ENCODE measurements at places on chromosomes 7 and 10.

- no peak for DNase-seq
Observed at GRCh38 chr10:7589748-7590147, 77.0 kb downstream of the ITIH5 start.

DNA sequence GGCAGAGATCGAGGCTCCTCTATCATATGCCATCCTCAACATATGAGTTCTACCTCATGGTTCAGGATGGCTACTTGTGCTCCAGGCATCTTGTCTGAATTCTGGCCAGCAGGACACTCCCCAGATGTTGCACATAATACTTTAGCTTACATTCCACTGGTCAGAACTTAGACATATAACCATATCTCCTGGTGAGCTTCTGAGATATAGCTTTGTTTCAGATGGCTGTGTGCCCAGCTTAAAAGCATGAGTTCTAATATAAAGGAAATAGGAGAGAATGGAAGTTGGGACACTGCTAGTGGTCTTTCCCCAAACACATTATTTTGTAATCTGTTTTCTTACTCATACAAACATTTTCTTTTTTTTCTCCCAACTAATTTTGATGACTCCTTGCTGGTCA is 50.8 kb upstream of the IFRD1 start:
- no peak for DNase-seq

GRCh38 chr10:44557596-44558191 is 172.8 kb upstream of the CXCL12 start:
- DNase-seq = no peak

- DNase-seq = no peak
Observed at GRCh38 chr7:72080865-72081510, 331.1 kb downstream of the CALN1 start.

DNA sequence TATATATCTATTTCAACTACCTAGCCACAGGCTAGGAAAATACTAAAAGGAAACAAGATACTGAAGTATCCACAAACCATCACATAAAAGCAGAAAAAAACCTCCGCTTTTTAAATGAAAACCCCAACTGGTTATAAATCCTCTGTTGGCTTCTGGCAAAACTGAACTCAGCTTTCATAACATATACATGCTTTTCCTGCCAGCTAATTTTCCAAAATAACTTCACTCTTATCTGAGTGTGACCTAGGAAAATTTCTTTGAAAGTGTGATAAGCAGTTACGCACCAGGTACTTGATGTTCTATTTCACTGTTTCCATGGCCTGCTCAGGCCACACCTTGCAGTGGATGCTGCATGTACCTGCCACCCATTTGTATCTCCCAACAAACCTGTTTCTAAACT is 11.8 kb downstream of the FAM3C start:
- DNase-seq = no peak

GRCh38 chr7:25234336-25234735 is 6.0 kb upstream of the NPVF start:
- DNase-seq = no peak

DNA sequence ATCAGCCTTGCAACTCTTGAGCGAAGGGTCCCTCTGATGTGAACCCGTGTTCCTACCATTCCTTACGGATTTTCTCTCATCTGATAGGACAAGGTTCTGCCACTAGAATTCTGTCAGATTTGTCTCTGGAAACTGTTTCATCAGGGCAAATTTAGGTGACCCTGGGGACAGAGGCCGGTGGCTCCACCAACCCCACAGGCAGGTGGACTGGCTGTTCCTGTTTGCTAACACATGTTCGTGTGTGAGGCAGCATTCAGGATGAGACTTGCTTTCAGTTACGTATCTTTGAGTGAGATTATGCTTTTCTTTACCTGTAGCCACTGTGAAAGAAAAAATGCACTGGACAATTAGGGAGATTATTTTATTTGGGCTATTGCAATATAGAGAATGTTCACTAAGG is 449.9 kb downstream of the INHBA start:
- DNase-seq = no peak

DNA sequence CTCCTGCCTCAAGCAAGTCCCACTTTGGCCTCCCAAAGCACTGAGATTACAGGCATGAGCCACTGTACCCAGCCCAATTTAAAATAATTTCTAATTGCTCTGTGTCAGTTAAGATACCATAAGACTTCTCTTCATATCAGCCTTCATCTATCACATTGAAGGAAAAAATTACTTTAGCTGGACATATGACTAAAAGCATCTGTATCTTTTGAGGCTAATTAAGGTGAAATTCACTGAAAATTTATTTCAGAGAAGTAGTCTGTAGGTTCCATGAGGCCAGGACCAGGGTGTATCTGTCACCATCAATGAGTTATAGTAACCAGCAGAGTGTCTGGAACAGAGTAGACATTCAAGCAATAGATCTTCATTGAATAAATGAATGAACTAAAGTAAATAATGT is 205.2 kb upstream of the PHYHIPL start:
- no peak for DNase-seq

GRCh38 chr7:140390466-140391190 is 7.7 kb downstream of the SLC37A3 start:
- no peak for DNase-seq

GRCh38 chr7:816751-817671 is 15.3 kb upstream of the SUN1 start:
- DNase-seq = peak; percentile 24

GRCh38 chr7:69685293-69685631 is 87.0 kb downstream of the AUTS2 start:
- DNase-seq = no peak

DNA sequence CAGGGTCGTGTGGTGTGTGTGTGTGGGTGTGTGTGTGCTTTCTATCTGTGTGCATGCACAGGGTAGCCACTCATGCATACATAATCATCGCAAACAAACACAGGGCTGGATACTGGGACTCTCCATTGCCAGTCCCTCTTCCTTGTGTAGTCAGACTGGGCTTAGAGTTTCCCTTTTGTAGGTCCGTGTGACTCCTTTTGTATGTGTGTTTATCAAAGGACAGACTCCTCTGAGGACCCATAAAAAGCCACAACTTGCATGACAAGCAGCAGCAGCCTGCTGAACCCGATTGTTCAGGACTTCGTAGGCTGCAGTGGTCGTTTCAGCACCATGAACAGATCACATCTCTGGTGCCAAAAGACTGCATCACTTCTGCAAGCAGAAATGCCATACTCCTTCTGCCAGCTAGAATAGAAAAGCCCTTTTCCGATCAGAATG is 895 bp downstream of the VSTM2A start:
- no peak for DNase-seq

- DNase-seq = no peak
Observed at GRCh38 chr7:47104206-47104549, 477.7 kb downstream of the TNS3 start.

DNA sequence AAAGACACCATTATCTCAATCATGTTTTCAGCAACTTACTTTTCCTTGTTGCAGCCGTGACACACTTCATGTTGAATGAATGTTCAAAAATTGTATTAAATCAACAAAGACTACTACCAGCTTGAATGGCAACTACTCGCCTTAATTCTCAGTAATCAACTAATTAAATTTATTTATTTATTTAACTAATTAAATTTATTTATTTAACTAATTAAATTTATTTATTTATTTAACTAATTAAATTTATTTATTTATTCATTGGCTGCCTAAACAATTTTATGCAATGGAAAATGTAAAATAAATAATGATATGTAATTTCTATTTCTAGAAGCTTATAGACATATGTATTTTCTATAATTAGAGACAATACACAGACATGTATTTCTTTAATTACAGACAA is 435.4 kb downstream of the GPAM start:
- DNase-seq = no peak

- no peak for DNase-seq
Observed at GRCh38 chr7:155230169-155230593, 67.5 kb upstream of the INSIG1 start.

DNA sequence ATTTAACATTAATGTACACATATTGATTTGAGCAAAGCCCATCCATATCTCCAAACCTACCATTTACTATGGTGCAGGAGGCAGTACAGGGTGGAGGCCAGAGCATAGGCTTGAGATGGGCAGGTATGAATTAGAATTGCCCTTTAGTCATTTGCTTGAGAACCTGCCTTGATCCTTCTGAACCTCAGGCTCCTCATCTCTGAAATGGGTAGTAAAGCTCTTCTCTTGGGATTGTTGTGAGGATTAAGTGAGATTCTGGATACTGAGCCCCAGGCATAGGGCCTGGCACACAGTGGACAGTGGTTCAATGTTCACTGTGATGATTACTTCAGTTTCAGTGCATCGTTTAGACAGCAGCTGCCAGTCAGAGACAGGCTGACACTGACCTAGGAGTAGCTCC is 5.0 kb upstream of the ATXN7L1 start:
- DNase-seq = no peak

- DNase-seq = no peak
Observed at GRCh38 chr7:11128498-11128897, 154.8 kb downstream of the PHF14 start.

- no peak for DNase-seq
Observed at GRCh38 chr10:49605216-49605938, 4.7 kb upstream of the SLC18A3 start.

DNA sequence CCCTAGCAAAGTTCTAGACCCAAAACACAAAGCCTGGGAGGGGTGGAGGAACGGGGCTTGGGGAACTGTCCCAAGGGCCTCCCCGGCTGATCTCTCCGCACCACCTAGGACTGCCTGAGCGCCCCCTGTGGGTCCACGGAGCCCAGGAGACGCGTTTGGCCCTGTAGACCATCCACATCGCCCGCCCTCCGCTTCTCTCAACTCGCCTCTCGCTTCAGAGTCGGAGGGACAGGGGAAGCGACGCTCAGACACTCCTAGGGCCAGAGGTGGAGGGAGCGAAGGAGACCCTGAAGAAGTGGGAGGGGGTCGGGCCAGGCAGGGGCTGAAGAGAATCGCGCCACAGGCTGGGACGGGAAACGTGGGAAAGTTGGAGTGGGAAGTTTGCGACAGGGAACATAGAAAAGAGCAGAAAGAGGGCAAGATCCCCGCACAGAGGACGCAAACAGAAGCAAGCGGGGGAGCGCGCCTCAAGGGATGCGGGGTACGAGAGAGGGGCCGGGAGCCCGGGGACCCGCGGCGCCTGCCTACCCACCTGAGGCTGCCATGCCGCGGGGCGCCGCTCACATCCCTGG is 378 bp downstream of the PIK3AP1 start:
- DNase-seq = no peak
